ENCODE measurements at places on chromosomes 1 and 21.

DNA sequence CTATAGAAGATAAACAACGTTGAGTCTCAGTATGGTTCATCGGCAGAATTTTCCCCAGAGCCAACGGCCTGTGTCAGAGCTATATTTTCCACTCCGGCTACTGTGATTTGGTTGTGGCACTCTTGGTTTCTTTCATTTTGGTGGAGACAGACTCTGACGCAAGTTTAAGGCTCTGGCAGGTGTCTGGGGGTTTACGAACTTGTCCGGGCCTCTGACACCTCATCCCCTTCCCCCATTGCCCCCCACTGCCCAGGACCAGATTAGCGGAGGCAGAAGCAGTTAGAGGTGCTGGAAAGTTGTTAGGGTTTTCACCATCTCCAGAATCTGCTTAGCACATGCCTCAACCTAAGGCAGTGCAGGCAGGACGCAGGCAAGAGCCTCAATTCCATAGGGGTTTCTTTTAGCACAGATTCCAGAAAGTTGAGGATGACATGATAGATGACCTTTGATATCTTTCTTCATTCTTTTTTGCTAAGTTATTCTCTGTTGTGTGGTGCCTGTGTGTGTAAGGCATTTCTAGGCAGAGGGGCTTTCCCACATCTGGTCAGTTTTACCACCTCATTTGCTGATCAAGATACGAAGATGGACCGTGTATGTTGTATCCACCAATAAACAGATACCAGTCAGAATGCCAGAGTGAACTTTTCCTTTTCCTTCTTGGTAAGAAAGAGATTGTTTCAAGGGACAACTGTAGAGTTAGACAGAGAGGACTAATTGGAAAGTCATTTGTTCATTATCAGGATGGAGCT lies 18.4 kb upstream of the IL10 start:
- no peak for DNase-seq

GRCh38 chr21:45264912-45265515 lies 22.7 kb downstream of the POFUT2 start:
- no peak for DNase-seq

DNA sequence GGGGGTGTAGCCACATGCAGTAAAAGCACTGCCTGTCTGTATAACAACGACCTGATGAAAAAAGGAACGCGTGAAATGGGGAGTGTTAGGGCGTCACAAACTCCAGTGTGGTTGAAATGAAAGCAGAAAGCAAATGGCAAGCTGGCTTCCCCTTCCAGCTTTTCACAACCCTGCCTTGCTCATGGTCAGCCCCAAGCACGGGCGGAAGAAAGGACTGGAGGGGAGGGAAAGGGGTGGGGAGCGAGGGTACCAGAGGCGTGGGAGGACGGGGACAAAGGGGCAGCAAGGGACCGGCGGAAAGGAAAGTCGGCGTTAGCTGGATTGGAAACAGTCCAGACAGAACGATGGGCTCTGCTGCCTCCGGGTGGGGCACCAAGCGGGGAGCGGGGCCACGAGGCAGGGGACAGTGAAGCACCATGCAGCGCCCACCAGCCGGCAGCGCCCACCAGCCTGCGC lies 9.6 kb downstream of the VPS26C start:
- DNase-seq = no peak

- DNase-seq = no peak
Measured at GRCh38 chr1:8367571-8368194, 49.8 kb downstream of the SLC45A1 start.

GRCh38 chr1:17665950-17666720 lies 89.0 kb upstream of the ACTL8 start:
- no peak for DNase-seq

DNA sequence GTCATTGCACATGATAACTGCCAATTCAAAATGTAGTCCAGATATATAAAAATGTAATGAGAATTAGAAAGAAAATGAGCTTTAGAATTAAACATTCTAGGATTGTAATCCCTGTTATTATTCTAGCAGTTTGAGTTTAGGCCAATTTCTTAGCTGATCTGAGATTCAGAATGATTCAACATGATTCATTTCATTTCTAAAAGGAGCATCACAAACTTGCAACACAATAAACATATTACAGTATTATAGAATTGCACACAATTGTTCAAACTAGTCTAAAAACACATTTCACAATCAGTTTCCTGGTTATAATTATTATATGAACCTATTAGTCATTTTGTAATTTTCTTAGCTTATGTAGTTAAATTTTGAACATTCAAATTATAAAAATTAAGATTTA lies 43.3 kb upstream of the TSHB start:
- no peak for DNase-seq

DNA sequence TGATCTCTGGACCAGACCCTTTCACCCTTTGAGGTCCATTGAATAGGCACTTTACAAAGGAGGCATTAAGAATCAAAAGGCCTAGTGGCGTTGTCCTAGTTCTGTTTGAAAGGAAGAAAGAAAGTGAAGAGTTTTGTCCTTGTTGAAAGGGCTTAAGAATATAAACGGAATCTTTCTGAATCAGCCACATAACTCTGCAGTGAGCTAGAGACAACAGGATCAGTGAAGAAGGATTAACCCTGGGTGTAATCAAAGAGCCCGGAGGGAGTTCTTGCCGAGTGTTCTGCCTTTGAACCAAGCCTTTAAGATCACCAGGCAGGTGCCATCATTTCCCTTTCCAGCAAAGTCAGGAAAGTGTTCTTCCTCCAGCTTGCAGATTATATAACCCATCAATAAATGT lies 54.8 kb upstream of the CNTN2 start:
- no peak for DNase-seq

- DNase-seq = no peak
Measured at GRCh38 chr1:45870500-45870899, 67.1 kb downstream of the MAST2 start.

DNA sequence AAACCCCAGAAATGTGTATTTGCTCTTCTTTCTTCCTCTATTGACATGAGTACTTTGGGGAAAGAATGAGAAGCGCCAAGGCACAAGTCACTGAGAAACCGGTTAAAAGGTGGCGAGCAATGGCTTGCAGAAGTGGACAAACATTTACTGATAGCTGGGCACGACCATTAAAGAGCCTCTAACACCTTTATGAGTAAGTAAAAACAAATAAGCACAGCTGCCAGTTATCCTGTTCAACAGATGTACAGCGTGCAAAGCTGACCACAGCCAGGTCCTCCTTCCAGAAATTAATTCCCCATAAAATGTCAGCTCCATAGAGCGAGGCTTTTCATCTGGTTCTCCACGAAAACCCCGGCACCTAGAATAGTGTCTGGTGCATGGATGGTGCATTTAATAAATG lies 72.7 kb downstream of the CAPZB start:
- no peak for DNase-seq

- no peak for DNase-seq
Measured at GRCh38 chr1:39833621-39834385, 45.1 kb upstream of the BMP8B start.

GRCh38 chr1:17802164-17802563 lies 47.0 kb downstream of the ACTL8 start:
- DNase-seq = no peak

GRCh38 chr1:100499194-100499811 lies 38.6 kb upstream of the GPR88 start:
- no peak for DNase-seq

DNA sequence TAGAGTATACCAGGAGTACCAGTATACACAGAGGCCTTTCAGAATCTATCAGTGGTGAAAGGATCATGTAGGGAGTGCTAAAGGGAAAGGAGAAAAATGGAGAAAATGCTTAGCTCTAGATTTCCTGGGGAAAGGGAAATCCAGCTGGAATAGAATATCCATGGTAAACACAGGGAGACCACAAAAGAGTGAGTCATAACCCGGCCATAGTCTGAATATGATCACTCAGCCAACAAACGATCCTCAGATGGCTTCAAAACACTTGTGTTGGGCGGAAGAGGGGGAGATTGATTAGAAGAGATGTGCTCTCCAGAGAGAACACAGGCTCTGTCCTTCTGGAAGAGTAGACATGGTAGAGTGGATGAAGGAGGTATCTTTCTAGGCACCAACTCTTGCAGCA lies 180.6 kb downstream of the PAPPA2 start:
- DNase-seq = no peak

DNA sequence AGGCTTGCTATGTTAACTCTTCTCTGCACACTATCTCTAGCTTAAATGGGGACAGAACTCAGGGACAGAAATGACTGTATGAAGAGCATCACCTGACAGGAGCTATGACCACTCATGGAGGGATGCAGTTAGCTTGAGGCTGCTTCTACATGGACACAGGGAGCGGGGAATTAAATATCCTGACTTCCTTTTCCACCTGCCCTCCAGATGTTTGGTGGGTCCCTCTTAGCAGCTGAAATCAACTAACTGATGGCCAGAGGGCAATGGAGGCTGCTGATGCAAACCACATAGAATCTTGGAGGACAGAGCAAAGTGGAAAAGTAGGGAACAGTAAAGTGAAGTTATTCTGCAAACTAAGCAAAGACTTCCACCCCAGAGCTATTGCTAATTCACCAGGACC lies 214.1 kb downstream of the USH2A start:
- DNase-seq = no peak

- DNase-seq = no peak
Measured at GRCh38 chr1:117709249-117709691, 103.4 kb downstream of the TENT5C start.

DNA sequence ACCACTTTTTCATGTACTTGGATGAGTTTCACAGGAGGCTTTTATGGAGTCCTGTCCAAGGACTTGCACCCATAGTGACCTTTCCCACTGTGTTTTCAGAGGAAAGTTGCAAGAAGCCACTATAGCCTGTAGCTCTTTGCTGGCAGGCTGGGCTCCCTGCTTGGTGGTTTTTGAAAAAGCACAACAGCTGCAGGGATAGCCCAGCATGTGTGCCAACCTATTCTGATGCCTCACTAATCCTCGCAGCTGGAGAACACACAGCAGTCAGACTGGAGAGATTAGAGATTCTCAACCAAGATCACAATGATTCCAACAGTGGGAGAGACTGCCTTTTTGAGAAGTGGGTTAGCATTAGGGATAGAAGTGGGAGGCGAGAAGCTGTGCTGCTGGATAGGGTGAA lies 24.1 kb upstream of the ARHGEF11 start:
- DNase-seq = no peak

DNA sequence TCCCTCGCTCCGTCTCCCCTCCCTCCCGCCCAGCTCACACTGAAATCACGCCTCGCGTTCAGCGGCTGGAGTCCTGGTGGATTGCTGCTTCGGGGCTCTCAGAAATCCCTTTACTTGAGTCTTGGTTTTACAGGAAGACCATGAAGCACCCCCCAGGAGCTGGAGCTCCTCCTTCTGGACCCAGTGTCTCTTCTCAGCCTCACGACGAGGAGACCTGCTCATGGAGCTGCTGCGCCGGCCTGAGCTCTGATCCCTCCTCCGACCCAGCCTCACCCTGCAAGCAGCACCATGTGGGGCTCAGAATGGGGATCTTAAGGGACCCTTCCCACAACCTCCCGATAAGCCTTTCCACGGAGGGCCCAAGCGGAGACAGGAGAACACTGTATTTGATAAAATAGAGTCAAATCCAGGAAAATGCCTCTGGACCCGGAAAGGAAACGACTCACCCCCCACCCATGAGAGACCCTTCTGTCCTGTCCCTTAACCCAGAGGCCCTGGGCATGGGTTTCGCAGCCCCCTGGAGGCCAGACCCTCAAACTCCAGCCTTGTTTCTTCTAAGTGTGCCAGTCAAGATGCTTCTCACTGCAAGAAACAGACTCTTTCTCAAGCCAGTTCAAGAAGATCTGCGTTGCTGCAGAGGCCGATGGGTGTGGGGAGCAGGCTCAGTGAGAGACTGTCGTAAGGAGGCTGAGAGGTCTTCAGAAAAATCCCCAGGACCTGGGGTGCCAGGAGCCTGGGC lies 26.1 kb downstream of the PDE9A start:
- no peak for DNase-seq

DNA sequence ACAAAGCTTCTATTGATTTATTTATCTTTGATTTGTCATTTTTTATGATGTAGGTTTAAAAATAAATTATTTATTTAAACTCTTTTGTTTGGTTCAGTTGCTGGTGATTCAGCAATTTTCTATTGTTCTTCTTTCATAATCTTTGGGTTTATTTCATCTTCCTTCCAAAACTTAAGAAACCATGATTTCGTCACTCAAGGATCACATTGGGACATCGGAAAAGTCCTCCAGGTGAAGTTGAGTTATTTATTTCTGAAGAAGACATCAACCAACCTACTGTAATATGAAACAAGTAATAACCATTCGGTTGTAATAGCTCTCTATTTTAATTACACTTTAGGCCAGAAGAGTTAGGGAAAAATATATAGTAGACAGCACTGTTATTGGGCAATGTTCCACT lies 23.0 kb upstream of the WLS start:
- DNase-seq = no peak

DNA sequence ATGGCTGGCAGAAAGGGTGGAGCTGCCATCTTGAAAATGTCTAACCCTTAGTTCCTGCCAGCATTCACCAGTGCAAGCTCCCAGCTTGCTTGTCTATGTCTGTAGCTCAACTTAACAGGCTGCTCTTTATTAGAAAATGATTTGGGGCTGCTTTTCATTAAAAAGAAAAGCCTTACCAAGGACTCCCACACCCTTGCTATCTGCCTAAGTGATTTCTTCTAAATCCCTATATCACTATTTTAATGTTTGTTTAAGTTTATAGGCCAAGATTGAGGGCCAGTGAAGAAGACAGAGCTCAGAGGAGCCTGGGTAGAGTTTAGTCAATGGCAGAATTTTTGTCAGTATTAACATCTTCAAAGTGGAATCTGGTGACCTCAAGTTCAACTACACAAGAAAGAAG lies 336.8 kb upstream of the CHRM3 start:
- no peak for DNase-seq

DNA sequence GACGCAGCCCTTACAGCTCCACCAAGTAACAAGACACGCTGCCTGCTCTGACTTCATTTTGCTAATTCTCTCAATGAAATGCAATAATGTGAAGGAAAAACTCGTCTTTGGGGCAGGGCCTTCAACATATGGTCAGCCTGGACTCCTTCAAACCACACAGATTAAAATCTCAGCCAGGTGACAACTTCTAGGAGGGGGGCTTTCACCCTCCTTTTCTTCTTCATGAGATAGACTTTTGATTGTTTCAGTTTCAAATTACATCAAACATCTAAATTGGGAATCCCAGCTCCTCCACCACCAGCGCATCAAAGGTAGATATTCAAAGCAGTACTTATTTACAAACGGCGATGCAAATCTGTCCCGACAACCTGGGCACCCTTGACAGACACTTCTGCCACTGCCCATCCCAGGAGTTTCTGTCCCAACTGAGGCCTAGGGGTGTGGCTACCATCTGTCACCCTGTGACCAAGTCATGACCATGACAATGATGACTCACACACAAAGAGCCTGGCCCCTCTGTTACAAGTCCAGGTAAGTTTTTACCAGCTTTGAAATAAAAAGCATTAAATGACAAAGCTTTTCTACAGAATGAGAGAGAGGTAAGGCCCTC lies 29.7 kb downstream of the SSBP3 start:
- no peak for DNase-seq

GRCh38 chr1:85607126-85607920 lies 26.8 kb downstream of the CCN1 start:
- DNase-seq = peak; percentile 77

DNA sequence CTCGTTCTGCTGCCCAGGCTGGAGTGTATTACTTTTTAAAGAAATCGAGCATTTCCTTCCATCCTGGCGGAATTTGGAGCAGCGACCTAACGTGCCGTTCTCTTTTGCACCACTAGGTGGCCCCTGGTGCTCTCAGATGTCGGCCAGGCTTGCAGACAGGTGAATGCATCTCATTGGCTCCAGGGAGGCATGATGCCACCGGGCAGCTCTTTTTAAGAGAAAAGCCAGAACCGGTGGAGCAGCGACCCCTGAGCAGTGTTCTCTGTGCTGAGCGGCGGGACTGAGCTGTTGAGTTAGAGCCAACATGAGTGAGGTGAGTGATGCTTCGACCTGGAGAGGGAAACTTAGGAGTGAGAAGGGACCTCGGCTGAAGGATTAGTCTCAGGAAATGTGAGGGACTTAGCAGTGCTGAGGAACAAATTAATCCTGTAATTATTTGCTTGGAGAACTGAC lies at the start of gene PCP4:
PCP4 (plus strand) TSS at position 241 of the 453 bp plus-strand sequence; CDS start at position 305, 64 bp downstream.
- peak; percentile 78 for DNase-seq

All from H1 (cell line).